ENCODE measurements at places on chromosomes 6 and 20.

DNA sequence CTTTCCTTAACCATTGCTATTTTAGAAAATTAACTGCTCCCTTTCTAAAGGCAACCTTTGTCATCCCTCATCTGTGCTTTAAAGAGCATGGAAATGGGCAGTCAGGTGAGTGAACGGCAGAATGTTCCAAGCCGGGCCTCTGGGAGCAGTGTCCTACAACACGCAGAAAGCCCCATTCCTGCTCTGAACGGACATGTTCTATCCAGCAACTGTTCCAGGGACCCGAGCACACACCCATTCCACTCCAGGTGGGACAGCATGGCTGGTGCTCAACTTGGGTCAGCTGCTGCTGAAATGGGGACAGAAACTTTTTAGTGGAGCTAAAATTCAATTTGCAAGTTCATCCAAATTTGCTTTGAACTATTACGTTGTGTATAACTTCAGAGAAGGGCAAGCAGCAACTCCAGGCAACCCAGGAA, 26.7 kb downstream of the DIDO1 start:
- no peak for DNase-seq

GRCh38 chr6:148388521-148388920, 45.9 kb downstream of the SASH1 start:
- DNase-seq: no peak

GRCh38 chr6:39965751-39966150, 31.5 kb upstream of the MOCS1 start:
- no peak for DNase-seq

- no peak for DNase-seq
Observed at GRCh38 chr6:137405806-137406205, 88.4 kb downstream of the OLIG3 start.

GRCh38 chr20:43914311-43915210, at the start of gene TOX2:
TSS of gene TOX2 (plus strand) at chr20:43914852. CDS start at chr20:43914892, 40 bp downstream.
- DNase-seq: no peak

DNA sequence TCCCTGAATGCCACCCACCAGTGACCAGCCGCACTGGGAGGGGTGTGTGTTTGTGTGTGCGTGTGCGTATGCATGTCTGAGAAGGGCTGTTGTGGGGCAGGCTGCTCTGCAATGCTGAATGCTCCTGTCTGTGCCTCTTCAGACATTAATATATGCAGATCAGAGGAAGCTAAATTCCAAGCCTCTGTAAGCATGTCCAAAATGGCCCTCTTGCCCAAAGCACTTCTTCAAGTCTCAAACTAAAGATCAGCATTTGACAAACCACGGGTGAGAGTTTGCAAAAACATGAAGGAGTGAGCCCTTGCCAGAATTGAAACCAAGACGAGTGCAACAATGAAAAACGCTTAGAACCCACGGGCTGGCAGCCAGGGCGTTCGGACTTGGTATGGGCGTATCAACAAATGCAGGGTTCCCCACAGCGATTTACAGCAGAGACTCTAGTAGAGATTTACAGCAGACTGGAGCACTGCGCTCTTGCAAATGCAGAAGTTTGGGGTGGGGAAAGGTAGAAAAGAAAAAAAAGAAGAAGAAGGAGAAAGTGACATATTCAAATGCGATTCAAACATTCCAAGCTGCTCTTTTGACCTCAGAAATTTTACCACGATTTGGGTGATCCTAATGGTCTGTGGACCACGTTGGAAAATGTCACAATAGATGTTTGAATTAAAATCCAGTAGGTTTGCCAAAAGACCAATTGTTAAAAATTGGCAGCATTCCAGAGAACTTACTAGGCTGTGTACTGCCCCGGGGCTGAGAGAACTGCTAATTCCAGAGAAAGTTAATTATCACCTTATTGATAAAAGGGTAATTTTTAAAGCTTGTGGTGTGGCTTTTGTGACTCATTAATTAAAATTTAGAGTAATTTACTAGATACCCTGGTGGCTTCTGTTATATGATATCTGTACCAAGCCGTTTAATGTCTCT, 3.5 kb downstream of the SCML4 start:
- DNase-seq: no peak

DNA sequence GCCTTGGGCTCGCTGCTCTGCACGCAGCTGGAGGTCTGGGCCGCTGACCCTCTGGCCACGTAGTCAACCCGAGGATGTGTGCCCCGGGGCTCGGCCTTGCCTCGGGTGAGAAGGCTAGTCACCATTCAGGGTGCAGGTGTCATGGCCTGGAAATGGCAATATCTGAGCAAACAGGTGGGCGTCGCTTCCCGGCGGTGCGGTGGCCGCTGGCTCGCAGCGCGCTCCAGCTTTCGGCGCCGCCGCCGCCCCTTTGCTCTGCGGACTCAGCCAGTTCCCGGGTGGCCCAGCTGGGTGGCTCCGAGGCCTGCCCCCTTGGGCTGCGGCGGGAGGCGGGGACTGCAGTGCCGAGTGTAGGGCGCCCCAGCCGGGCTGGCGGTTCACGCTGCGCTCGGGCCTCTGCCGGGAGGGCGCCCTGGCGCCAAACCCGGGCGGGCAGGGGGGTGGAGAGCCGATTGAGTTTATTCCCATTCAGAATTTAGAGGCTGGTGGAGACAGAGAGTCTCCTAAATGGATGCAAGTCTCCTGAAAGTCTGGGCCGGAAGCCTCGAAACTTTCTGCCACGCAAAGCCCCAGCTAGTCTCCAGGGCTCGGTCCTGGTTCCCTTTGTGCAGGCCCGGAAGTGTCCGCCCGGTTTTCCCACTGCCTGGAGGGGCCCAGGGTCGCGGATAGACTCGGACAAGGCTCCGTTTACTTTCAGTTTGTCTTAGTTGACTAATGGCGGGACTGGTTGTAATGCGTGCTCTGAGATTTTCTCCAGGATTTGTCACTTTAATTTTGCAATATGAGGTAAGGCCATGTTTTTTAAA, 11.3 kb upstream of the TFAP2A start:
- DNase-seq: no peak

DNA sequence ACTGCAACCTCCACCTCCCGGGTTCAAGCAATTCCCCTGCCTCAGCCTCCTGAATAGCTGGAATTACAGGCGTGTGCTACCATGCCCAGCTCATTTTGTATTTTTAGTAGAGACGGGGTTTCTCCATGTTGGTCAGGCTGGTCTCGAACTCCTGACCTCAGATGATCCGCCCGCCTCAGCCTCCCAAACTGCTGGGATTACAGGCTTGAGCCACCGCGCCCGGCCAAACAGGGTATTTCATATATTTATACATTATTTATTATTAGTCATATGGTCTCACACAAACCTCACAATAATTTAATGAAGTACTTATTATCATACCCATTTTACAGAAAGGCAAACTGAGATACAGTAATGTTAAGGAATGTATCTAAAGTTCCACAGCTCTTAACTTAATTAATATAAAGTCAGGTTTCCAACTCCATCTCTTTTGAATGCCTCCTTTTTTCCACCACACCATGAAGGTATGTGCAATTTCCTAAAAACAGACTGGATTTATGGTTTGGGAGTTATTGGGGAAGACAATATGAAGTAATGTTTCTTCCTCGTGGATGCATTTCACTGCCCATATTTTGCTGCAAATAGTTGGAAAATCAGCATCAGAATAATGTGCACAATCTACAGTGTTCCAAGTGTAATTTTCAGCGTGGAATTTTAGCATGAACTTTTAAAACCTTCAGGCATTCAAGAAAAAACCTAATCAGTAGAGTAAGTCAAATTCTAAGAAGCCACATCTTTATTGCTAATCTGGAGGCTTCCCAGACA, 65.7 kb downstream of the ZMYND8 start:
- no peak for DNase-seq

- no peak for DNase-seq
Observed at GRCh38 chr6:158501360-158502262, 58.3 kb upstream of the TMEM181 start.

DNA sequence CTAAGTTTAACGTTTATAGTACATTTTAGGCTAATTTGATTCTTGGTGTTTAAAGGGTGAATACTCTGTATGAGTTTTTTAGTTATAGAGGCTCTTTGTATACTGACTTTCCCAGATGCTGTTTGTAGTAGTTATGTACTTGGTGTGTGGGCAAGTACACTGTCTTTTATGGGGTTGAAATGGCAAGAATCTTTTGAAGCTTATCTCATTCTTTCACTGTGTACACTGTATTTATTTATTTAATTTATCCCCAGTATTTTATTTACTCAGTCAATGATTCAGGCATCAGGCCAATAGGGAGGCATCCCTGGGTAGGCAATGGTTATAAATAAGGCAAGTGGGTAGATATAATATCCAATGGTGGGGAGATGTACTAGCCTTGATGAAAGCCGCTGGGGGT, 277.0 kb upstream of the PTCHD4 start:
- DNase-seq: no peak

- DNase-seq: no peak
Observed at GRCh38 chr6:166145751-166146150, 21.9 kb downstream of the TBXT start.

- DNase-seq: no peak
Observed at GRCh38 chr6:126341126-126341525, 1.2 kb downstream of the CENPW start.

GRCh38 chr20:62244644-62245108, 6.4 kb downstream of the OSBPL2 start:
- DNase-seq: no peak

DNA sequence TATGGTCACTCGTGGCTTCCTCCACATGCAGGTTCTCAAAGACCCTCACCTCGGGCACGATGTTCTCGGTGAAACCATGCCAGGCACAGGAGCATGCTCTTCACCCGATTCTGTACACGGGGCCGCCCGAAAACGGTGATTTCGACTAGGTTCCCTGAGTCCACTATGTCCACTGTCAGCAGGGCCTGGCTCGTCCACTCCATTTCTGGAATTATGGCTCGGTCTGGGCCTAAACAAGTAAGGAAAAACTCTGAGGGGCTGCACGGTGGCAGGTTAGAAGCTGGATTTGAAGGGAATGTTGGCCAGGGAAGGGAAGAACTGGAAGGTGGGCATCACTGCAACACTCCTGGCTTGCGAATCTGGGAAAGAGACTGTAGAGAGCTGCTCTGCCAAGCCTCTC, 540 bp downstream of the OOEP start:
- no peak for DNase-seq

- DNase-seq: no peak
Observed at GRCh38 chr20:58864346-58864745, 11.8 kb downstream of the GNAS start.

GRCh38 chr20:19882446-19882845, 124.4 kb downstream of the RIN2 start:
- DNase-seq: no peak

GRCh38 chr6:63764318-63764916, 128.8 kb downstream of the PHF3 start:
- no peak for DNase-seq

GRCh38 chr6:4936681-4937041, 67.2 kb downstream of the RPP40 start:
- no peak for DNase-seq

DNA sequence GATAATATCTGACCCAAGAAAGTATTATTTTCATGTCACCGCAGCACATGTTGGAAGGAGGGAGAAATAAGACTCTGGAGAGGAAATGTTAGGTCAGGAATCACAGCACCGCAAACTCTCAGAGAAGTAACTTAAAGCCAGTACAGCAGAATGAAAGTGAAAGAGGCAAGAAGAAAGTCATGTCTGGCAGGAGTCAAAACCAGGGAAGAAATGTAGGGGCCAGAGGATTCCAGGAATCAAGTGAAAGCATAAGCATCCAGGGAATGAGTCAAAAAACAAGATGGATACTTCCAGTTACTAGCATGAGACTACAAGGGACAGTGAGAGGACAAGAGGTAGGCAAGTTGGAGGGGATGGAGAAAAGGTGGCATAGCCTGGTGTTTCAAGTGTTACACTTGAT, 80.4 kb downstream of the AK9 start:
- DNase-seq: no peak

- DNase-seq: no peak
Observed at GRCh38 chr6:15382712-15383111, 136.8 kb downstream of the JARID2 start.

DNA sequence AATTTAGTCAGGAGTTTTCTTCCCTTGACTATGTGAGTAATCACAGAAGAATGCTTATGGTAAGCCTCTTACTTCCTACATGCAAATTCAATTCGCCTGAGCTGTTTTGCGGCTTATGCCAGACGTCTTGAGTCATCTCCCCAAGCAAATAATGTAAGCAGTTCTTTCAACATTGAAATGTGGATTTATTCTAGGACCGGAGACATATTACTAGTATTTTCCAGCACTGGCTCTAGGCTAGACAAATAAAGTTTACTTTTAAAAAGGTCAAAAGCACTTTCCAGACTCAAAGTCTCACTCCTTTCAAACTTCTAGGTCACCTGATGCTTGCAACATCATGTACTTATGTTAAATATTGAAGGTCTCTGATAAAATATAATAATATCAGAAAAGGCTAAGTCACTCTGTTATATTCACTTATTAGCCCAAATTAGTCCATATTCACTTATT, 38.1 kb upstream of the NOX3 start:
- no peak for DNase-seq

- no peak for DNase-seq
Observed at GRCh38 chr6:93858213-93858612, 438.9 kb upstream of the EPHA7 start.

- DNase-seq: no peak
Observed at GRCh38 chr6:13395272-13396237, 67.2 kb upstream of the TBC1D7 start.

DNA sequence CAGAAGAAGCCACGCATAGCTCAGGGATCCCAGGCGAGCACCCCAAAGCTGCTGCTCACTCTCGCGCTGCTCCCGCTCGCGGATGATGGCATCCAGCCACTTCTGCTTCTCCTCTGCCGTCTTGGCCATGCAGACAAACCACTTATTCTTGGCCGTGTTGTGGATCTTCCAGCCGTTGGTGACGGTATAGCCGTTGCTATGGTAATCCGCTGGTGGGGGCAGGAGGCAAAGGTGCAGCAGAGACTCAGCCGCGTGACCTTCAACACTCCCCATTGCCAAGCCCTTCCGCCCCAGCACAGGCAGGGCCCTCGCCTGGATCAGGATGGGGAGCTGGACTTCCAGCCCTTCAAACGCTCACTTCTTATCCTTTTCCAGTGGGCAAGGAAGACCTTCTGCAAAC, 136.9 kb downstream of the PREX1 start:
- no peak for DNase-seq

DNA sequence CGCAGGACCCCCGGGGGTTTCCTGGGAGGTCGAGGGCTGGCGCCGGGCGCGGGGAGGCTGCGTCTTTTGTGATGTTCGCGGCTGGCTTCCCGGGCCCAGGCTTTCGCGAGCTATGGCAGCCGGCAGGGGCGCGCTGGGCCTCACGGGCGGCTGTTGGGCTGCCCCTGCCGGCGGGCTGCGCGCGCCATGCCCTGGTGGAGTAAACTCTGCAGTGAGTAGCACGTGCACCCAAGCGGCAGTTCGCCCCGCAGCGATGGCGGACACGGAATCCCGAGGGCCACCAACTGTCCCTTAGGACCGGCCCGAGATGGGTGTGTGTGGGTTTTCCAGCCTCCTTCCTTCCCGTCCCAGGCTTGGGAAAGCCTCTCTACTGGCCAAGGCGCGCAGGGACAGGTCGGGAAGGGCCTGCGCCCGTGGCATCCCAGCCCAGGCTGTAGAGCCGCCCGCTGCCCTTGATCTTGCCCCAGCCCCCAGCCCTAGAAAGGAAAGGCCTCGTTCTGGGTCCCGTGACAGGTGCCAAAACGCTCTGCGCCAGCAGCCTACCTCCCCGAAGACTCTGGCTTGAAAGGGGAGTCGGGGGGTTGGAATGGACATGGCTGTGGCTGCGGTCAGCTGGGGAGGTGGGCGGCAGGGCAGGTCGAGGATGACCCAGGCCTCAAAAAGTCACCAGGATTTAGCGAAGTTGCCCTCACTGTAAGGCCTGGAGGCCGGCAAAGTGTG, 49.7 kb downstream of the ZBTB2 start:
- no peak for DNase-seq

- no peak for DNase-seq
Observed at GRCh38 chr6:108755257-108756240, 92.7 kb upstream of the ARMC2 start.

GRCh38 chr20:23008667-23009066, 26.4 kb upstream of the SSTR4 start:
- no peak for DNase-seq

Measured in stimulated activated CD8-positive, alpha-beta memory T cell treated with anti-CD3 and anti-CD28 coated beads, Interleukin-15, amount 100 ng/mL, for 1 hour (primary cell).